ENCODE measurements at places on chromosomes 3 and 15.

- no peak for DNase-seq
These were observed 264.9 kb downstream of the GBE1 start for GRCh38 chr3:81496407-81497104.

DNA sequence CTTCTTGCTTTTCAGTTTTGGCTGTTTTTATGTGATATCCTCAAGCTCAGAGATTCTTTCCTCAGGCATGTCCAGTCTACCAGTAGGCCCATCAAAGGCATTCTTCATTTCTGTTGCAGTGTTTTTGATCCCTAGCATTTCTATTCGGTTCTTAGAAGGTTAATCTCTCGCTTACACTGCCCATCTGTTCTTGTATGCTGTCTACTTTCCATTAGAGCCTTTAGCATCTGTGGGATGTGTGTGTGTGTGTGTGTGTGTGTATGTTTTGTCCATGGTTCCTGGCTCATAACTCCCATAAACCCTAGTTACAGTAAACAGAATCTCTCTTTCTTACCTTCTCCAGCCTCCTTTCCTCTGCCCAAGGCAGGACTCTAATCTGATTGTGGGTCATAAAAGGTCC, 5.1 kb upstream of the SLC22A13 start:
- DNase-seq = no peak

GRCh38 chr3:43155464-43156121, 49.7 kb upstream of the POMGNT2 start:
- peak; percentile 71 for DNase-seq

DNA sequence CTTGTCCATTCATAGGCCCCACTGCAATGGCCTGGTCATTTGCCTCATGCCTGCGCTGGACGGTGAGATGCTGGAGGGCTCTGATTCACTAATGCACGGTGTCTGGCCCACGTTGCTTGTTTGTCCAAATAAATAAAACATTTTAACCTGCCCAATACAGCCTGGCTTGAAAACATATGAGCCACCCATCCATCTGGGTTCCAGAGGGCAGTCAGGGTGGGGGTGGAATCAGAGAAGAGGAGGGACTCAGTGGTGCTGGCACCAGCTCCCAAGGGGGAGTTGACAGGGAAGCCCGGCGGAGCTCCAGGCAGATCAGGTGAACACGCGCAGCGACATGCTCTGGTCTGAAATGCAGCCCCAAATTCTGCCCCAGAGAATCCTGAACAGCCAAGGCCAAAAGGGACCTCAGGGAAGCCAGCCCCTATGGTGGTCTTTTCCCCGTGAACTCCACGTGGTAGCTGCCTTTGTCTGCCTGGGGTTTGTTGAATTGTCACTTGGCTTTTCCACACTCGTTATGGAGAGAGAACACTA, 265.2 kb downstream of the UACA start:
- no peak for DNase-seq

DNA sequence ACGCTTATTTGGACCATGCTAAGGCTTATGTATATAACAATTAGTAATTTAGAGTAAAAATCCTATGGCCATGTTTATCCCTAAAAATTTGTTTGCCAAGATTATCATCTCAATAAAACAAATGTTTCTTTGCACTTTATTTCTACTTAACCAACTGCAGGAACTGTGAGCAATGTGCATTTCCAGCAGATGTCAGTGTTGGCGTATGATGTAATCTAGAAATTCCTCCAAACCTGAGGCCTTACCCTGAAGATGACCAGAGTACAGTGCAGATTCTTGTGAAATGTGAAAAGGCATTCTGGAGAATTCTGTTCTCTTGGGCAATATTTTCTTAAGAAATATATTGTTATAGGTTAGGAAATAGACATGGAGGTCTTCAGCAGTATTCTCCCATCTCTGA, 205.9 kb downstream of the MBNL1 start:
- no peak for DNase-seq

DNA sequence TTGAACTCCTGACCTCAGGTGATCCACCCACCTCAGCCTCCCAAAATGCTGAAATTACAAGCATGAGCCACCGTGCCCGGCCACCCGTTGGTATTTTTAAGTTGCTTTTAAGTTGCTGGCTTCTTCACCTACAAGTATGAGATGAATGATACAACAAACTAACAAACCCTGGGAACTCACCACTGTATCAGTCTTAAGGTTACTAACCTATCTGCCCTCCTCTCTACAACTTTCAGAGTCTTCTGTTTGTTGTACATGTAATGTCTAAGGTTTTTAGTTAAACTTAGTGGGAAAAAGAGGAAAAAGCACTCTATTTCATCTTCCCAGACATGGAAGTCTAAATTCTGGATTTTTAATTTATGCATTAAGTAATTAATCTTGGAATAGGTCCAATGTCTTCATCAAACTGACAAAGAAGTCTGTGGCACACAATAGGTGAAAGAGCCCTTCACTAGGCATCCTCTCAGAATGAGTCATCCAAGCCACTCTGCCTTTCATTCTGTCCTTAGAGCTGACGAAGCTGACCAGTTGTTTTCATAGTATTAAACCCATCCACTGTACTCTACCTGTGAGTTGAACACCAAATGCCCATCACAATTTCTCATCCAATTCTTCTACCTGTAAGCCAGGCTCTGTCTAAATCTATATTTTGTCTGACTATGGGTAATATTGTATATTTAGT, 936.1 kb downstream of the TUSC7 start:
- no peak for DNase-seq

DNA sequence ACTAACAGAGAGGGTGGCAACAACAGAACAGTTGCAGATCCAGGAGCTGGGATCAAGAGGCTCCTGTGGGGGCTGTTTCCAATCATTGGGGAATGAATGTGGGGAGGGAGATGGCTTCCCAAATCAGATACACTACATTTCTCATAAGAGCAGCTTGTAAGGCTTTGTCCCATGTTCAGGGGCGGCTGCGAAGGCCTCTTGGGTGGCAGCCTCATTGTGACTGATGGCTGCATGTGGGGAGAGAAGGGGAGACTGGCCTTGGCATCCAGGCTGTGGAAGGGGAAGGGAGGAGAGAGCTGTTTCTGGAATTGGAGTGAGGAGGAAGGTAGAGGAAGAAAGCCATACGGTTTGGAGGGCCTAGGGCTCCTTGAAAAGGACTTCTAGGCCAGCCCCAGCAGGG, 326.6 kb upstream of the RGMA start:
- no peak for DNase-seq

DNA sequence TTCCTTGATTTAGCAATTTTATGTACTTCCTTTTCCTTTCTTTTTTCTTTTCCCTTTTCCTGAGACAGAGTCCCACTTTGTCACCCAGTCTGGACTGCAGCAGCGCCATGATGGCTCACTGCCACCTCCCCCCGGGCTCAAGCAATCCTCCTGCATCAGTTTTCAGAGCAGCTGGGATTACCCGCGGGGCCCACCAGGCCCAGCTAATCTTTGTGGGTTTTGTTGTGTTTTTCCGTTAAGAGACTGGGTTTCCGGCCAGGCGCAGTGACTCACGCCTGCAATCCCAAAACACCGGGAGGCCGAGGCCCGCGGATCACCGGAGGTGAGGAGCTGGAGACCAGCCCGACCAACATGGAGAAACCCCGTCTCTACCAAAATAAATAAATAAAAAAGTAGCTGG, 17.7 kb downstream of the GOLGA8S start:
- DNase-seq = no peak

- no peak for DNase-seq
These were observed 465.8 kb upstream of the ROBO1 start for GRCh38 chr3:80233576-80233975.

DNA sequence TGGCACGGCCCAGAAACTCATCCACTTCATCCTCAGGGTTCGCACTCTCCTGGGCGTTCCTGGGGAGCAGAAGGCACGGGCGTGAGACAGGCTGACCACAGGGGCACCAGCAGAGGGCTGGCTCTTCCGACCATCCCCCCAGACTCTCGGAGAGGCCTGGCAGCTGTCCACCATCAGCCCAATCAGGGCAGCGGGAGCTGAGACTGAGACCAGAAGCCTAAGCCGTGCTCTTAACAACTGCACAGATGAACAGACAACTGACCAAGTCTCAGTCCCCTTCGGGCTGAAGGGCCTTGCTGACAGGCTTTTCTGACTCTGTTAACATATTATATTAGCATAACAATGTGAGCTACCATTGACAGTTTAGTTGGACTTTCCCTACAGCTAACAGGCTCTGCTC, 118.0 kb downstream of the SEC22A start:
- DNase-seq = peak; percentile 57
